PC-9 (cell line): ENCODE measurements at places on chromosomes 3 and 15.

- peak; percentile 71 for DNase-seq
- H3K27ac ChIP-seq, result no peak overlapping the region
- no peaks in the 10 kb centered on the region for H3K36me3 ChIP-seq
- H3K4me1 ChIP-seq, result peaks cover 35% of the 10 kb centered on the region
- H3K27me3 ChIP-seq, result no peaks in the 10 kb centered on the region
These were observed 3.8 kb upstream of the KIF23 start for GRCh38 chr15:69410248-69410874.

DNA sequence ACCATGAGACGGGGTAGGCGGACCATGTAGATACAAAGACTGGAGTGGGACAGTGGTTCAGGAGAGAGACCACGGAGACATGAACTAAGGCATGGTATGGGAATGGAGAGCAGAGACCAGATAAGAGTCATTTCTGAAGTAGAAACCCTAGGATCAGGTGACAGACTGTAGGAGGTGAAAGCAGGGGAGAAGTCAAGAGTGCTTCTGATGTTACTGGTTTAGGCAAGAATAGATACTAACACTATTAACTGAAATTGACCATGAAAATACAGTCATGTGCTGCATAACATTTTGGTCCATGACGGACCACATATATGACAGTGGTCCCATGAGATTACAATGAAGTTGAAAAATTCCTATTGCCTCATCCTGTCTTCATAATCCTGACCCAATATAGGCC lies 41.7 kb downstream of the RASGRP1 start:
- no peak overlapping the region for H3K4me3 ChIP-seq
- no peaks in the 10 kb centered on the region for H3K27me3 ChIP-seq
- no peak for DNase-seq

DNA sequence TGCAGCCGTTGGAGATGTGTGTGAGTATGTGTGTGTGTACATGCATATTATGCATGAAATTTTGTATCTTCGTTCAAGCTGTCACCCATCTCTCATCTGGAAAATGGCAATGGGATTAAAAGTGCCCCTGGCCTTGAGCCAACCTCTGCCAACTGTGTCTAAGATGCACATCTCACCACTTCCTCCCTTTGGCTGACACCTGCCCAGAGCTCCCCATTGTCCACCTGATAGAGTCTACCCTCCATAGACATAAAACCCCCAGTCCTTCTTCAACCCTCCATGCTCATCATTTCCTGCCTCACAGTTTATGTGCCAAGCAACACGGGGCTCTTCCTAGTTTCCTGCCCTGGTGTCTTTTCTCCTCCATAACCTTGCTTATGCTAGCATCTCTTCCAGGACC lies 187.5 kb upstream of the HES1 start:
- no peak overlapping the region for H3K4me3 ChIP-seq
- H3K4me1 ChIP-seq, result peaks cover 20% of the 10 kb centered on the region
- DNase-seq, result no peak
- no peak overlapping the region for H3K27ac ChIP-seq
- H3K36me3 ChIP-seq, result no peaks in the 10 kb centered on the region

GRCh38 chr3:159907828-159908227 lies 80.8 kb upstream of the IL12A start:
- H3K27ac ChIP-seq, result no peak overlapping the region
- no peak overlapping the region for H3K4me3 ChIP-seq
- H3K27me3 ChIP-seq, result no peaks in the 10 kb centered on the region
- H3K36me3 ChIP-seq, result no peaks in the 10 kb centered on the region
- H3K4me1 ChIP-seq, result no peaks in the 10 kb centered on the region

DNA sequence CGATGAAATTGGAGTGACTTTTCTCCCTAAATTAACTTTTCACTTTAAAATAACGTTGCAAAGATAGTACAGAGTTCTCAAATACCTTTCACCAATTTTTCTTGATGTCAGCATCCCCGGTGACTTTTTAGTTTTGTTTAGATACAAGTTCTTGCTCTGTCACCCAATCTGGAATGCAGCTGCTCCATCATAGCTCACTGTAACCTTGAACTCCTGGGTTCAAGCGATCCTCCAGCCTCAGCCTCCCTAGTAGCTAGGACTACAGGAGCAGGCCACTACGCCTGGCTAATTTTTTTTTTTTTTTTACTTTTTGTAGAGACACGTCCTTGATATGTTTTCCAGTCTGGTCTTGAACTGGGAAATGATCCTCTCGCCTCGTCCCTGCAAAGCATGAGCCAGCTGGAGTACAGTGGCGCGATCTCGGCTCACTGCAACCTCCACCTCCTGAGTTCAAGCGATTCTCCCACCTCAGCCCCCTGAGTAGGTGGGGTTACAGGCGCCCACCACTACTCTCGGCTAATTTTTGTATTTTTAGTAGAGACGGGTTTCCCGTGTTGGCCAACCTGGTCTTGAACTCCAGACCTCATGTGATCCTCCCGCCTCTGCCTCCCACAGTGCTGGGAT lies 747 bp downstream of the NSUN3 start:
- H3K27ac ChIP-seq, result peak overlapping the region; percentile 93

DNA sequence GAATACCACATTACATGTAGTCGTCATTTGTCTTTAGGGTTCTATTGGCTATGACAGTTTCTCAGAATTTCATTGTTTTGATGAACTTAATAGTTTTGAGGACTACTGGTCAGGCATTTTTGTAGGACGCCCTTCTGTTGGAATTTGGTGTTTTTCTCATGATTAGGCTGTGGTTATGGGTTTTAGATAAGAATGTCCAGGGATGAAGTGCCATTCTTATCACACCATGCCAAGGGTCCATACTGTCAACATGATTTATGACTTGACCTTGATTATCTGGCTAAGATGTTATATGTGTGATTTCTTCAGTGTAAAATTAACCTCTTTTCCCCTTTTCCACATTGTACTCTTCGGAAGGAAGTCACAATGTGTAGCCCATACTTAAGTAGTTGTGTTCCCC lies 135.3 kb downstream of the DIPK2A start:
- no peaks in the 10 kb centered on the region for H3K4me1 ChIP-seq
- no peaks in the 10 kb centered on the region for H3K27me3 ChIP-seq
- no peak overlapping the region for H3K4me3 ChIP-seq

DNA sequence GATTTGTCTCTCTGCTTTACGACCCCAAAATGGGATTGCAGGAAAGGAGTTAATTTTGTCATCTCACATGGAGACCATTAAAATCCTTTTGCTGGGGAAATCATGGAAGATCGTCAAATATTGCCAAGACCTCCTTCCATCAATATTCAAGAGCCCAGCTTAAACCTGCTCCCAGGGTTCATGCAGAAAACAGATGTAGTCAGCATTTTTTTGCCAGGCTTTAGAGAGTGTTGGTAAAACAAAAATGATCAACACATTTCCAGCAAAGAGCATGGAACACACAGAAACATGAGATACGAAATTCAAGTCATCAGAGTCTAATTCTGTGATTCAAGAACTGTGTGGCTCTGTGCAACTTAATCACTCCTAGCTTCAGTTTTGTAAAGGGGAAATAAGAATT lies 118.0 kb upstream of the ATP10A start:
- no peaks in the 10 kb centered on the region; the same call in 1 of the 2 replicates for H3K27me3 ChIP-seq
- no peak for DNase-seq
- H3K4me1 ChIP-seq, result no peaks in the 10 kb centered on the region
- H3K27ac ChIP-seq, result no peak overlapping the region
- no peaks in the 10 kb centered on the region for H3K36me3 ChIP-seq

- peaks cover 56% of the 10 kb centered on the region for H3K27me3 ChIP-seq
- no peaks in the 10 kb centered on the region for H3K4me1 ChIP-seq
- no peak overlapping the region for H3K27ac ChIP-seq
- no peak for DNase-seq
- no peaks in the 10 kb centered on the region for H3K36me3 ChIP-seq
These were observed 11.6 kb downstream of the ANKRD34C start for GRCh38 chr15:79294075-79294474.

GRCh38 chr3:158407844-158408517 lies 163.0 kb upstream of the MLF1 start:
- no peaks in the 10 kb centered on the region for H3K36me3 ChIP-seq
- DNase-seq, result no peak
- H3K27me3 ChIP-seq, result no peaks in the 10 kb centered on the region
- H3K4me3 ChIP-seq, result no peak overlapping the region
- H3K4me1 ChIP-seq, result no peaks in the 10 kb centered on the region

DNA sequence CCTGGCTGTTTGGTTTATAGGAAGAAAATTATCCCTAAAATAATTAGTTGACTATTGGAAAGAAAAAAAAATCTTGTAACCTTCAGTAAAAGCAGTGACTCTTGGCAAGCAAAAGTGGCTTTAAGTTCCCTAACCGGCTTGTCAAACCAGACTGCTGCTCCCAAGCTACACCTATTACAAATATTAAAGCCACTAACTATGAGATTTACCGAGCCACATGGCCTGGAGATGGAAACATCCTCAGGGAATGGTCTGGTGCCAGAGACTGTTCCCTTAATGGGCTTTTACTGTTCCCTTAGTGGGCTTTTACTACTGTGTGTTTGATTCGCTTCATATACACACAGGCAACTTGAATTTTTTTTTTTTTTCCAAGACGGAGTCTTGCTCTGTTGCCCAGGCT lies 35.9 kb upstream of the ZNF774 start:
- H3K27me3 ChIP-seq, result no peaks in the 10 kb centered on the region
- H3K27ac ChIP-seq, result peak overlapping the region; percentile 82
- peaks cover 32% of the 10 kb centered on the region for H3K4me1 ChIP-seq
- H3K4me3 ChIP-seq, result no peak overlapping the region
- DNase-seq, result no peak
- no peaks in the 10 kb centered on the region for H3K36me3 ChIP-seq

DNA sequence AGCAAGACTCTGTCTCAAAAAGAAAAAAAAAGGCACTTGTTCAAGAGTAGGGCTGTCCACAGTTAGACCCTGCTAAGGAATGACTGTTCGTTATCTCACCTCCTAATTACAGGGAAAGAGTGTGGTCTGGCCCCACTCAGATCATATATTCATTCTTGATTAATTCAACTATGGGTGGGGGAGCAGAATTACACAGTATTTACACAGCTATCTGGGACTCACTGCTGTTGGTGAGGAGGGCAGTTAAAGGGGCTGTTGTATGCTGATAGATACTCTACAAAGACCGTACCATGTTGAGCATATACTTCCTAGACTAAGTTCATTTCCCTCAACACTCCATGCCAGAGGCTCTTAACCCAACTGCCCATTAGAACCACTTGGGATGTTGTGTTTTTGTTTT lies 3.8 kb upstream of the ZNF620 start:
- H3K27me3 ChIP-seq, result no peaks in the 10 kb centered on the region
- no peak overlapping the region for H3K4me3 ChIP-seq
- H3K36me3 ChIP-seq, result no peaks in the 10 kb centered on the region
- DNase-seq, result no peak
- peaks cover 19% of the 10 kb centered on the region for H3K4me1 ChIP-seq
- H3K27ac ChIP-seq, result no peak overlapping the region

DNA sequence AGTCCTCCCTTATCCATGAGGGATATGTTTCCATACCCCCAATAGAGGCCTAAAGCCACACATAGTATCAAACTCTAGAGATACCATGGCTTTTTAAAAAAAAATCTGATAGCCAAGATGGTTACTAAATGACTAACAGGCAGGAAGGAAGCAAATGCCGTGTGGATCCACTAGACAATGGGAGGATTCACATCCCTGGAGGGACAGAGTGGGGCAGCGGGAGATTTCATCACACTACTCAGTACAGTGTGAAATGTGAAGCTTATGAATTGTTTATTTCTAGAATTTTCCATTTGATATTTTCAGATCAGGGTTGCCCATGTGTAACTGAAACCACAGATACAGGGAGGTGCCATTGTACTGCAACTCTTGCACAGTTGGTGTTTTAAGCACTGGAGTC lies 826.6 kb downstream of the SQOR start:
- no peaks in the 10 kb centered on the region for H3K27me3 ChIP-seq
- DNase-seq, result no peak

DNA sequence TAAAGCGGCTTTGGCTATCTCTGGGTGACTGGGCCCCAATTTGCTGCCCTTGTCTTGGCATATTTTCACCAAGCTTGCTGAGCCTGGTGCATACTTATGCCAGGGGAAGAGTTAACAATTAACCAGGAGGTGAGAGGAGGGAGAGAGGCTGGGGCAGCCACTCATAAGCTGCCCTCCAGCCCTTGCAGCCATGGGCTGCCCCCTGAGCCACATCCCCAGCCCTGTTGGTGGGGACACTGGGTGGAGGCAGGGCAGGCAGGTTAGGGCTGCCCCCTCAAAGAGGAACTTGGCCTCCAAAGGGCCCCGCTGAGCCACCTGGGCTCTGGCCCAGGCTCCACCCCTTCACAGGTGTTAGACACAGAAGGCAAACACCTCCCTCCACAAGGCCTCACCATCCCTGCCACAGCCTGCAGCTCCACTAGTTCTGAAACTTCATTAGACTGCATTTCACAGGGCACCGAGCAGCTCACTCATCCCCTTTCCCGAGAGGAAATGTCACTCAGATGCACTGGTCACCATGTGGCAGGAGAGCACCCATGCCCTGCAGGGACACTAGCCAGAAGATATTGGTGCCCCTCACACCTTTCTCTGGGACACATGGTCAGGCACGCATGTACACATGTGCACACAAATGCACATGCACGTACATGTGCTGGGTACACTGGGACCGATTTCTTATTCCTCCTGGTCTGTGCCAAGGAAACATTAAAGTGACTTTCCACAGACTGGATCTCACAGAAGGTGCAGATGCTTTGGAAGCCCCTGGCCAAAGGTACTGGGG lies 20.2 kb downstream of the AMOTL2 start:
- peak; percentile 65 for DNase-seq
- H3K27me3 ChIP-seq, result no peaks in the 10 kb centered on the region
- H3K27ac ChIP-seq, result peak overlapping the region; percentile 100
- H3K36me3 ChIP-seq, result peaks cover 42% of the 10 kb centered on the region
- peaks cover 93% of the 10 kb centered on the region for H3K4me1 ChIP-seq

DNA sequence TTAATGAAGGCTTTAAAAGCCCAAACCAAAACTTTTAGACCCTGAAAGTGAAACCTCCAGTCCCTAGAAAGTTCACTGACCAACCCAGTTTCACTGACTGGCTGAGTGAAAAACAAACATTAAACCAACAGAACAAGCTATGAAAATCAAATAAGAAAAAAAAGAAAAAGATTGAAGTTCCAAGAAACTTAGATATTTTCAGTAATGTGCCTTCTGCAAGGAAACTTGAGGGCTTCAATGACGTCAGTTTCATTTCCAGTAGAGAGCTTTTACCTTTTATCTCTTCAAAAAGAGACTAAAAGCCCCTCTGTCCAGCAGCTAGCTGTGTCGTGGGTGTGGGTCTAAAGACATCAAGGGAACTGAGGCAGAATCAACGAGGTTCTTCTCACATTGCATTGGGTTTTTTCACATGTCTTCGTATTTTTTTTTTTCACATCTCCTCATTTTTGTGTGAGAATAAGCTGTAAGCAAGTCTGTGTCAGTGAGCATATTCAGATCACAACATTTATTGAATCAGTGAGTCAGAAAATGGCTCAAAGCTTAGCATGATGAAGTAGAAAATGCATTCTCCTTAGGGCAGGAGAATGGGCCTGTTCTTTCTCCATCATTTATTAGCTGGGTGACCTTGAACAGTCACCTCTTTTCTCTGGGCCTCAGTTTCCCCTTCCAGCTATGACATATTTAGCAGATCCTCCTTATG lies 54.8 kb upstream of the BCL6 start:
- no peaks in the 10 kb centered on the region for H3K27me3 ChIP-seq
- H3K36me3 ChIP-seq, result no peaks in the 10 kb centered on the region
- H3K4me1 ChIP-seq, result peaks cover 5% of the 10 kb centered on the region; the same call in 1 of the 2 replicates
